ENCODE measurements at places on chromosomes 2 and 18.
A peak's percentile ranks its signal among the peaks of the same experiment; 100 is the strongest.

- DNase-seq = no peak
Observed at GRCh38 chr18:44107187-44107586, 573.5 kb upstream of the SETBP1 start.

DNA sequence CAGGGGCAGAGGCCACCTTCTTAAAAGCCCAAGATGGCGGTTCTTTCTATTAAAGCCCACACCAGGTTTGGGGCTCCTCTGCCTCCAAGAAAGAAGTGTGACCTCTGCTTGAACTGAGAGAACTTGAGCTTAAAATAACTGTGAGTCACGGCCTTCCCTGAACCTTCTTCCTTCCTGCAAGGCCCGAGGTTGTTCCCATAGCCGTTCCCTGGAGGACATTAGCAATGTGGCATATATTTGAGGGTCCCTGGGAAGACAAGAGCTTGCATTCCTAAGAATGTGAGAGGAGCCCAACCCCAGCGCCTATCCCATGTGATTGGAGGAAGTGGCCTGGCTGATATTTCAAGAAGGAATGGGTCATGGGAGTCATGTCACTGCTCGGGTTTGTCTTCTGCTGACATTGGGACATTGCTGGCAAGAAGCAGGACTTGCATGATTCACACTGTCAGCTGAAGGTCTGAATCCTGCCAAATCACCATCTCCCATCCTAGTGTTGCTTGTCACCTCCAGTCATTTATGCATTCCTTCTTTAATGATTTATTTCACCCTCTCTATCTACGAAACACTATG lies 168.1 kb downstream of the TRIB2 start:
- DNase-seq = no peak

GRCh38 chr2:100571668-100572067 lies 8.9 kb downstream of the PDCL3 start:
- no peak for DNase-seq

DNA sequence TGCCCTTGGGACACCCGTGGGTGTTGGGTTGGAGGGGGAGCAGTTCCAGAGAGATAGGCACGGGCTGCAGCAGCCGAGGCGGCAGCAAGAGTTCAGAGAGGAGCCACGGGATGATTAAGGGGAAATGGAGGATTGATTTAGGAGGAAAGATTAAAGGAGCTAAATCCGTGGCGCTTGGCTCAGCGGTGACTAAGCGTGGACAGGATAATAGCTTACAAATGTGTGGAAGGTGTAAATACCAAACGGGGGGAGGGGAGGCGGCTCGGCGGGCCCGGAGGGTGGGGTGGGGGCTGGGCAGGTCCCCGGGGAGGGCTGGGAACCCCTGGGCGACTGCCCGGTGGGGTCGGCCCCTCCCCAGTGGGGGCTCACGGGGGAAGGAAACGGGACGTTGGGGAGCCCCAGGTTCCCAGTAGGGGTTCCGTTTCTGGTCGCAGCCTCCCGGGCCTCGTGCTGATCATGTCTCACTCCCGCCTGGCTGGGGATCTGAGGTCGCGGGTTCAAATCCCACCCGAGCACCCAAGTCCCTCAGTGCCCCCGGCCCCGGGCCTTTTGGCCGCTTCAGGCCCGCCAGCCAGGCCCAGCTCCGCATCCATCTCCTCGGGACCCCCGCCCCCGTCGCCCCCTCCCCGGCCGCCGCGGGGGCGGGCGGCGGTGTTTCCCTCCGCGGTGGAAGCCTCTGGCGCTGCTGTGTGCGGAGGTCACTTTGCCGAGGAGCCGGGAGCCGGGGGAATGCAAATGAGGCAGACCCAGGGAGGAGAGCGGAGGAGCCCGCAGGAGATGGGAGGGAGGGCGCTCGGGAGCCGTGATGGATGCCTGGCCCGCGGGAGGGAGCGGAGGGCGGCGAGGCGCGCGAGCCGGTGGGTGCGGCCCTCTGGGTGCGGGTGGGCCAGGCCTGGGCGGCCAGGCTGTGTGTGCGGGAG lies 8.1 kb downstream of the ASIC4 start:
- peak; percentile 87 for DNase-seq

GRCh38 chr2:7813541-7814292 lies 868.1 kb upstream of the ID2 start:
- DNase-seq = no peak

DNA sequence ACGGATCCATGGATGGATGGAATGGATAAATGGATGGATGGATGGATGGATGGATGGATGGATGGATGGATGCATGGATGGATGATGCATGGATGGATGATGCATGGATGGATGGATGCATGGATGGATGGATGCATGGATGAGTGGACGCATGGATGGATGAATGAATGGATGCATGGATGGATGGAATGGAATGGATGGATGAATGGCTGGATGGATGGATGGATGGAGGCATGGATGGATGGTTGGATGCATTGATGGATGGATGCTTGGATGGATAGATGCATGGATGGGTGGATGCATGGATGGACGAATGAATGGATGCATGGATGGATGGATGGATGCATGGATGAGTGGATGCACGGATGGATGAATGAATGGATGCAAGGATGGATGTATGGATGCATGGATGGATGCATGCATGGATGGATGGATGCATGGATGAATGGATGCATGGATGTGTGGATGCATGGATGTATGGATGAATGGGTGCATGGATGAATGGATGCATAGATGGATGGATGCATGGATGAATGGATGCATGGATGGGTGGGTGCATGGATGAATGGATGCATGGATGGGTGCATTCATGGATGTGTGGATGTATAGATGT lies 209.2 kb downstream of the ALPK2 start:
- no peak for DNase-seq

GRCh38 chr2:60499651-60500265 lies 53.7 kb downstream of the BCL11A start:
- DNase-seq = no peak

DNA sequence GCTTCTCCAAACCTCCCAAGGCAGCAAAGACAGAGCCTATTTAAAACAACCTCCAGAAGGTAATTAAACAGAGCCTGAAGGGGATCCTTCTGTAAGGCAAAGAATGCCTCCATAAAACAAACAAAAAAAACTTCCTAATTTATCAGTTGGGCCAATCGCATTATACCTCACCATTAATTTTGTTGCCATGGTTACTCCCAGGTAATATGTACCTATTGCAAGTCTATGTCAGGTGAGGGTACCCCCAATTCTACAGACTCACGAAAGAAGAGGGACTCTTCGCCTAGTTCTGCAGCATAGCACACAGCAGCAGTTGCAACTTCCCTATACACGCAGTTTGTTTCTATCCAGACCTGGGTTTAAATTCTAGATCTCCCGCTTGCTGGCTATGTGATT lies 38.8 kb downstream of the SFXN5 start:
- no peak for DNase-seq

DNA sequence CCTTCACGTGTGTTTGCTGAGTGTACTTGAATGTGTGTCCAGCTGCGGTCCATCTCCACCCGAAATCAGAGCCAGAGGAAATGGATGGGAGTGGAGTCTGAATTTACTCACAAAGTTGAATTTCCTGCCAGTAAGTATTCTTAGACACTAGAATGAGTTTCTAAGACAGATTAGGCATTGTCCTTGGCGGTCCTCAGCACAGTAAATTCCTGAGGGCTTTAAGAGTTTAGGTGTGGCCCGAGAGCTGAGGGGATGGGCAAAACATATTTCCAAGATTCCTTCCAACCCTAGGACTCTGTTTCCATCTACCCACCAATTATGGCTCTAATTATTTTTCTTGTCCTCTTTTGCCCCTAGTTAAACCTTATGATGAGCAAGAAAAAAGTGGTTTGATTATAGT lies 90.3 kb upstream of the PHLPP1 start:
- no peak for DNase-seq

- DNase-seq = no peak
Observed at GRCh38 chr18:26456070-26456491, 92.3 kb downstream of the KCTD1 start.

DNA sequence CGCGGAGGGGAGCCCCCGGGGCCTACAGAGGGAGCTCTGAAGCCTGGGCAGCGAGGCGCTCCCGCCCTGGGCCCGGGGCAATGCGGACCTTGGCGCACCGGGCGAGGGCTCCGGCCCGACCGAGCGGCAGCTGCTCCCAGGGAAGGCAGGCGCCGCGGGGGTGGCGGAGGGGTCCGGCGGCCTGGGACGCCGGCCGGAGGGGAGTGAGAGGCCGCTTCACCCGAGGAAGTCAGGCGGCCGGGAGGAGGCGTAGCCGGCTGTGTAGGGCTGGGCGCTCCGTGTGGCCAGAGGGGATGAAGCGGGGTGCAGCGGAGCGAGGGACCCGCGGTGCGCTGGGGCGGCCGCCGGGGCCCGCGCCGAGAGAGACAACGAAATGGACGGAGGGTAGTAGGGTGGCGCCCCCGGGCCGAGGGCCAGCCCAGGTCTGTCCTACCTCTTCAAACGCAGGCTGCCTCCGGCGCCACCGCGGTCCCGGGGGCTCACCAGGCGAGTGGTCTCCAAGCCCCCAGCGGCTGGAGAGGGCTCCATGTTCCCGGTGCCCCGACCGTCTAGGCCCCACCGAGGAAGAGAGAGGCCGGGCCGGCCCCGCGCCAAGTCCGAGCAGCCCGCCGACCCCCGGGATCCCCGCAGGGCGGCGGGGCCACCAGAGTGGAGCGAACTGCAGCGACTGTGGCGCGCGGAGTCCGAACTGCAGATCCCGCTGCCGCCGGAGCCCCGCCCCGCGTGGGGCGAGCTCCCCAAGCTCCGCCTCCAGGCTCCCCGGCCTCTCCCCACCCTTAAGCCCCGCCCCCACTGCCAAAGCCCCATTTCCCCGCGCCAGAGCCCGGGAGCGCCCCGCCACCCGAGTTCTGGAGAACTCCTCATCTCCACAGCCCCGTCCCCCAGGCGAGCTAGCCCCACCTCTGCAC lies at the start of gene SLC30A3:
Gene SLC30A3 (minus strand): TSS at position 669 of the 908 bp plus-strand sequence. CDS start 141 bp downstream, at position 528.
- DNase-seq = peak; percentile 67

GRCh38 chr2:152097801-152098495 lies 896 bp downstream of the CACNB4 start:
- peak; percentile 72 for DNase-seq

- DNase-seq = no peak
Observed at GRCh38 chr18:4134700-4135099, 320.4 kb downstream of the DLGAP1 start.

- no peak for DNase-seq
Observed at GRCh38 chr2:76748581-76749296, 773.4 kb downstream of the LRRTM4 start.

DNA sequence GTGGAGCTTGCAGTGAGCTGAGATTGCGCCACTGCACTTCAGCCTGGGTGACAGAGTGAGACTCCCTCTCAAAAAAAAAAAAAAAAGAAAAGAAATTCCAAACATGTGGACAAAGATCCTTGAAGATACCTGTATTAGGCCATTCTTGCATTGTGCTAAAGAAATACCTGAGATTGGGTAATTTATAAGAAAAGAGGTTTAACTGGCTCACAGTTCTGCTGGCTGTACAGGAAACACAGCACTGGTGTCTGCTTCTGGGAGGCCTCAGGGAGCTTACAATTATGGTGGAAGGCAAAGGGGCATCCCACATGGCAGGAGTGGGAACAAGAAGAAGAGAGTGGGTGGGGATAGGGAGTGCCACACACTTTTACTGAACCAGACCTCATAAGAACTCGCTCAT lies 140.1 kb downstream of the SS18 start:
- DNase-seq = no peak

GRCh38 chr2:134283661-134284060 lies 29.8 kb downstream of the MGAT5 start:
- no peak for DNase-seq

- no peak for DNase-seq
Observed at GRCh38 chr2:109613081-109613921, 465 bp downstream of the SEPTIN10 start.

- peak; percentile 33 for DNase-seq
Observed at GRCh38 chr2:239671916-239672849, 271.4 kb upstream of the HDAC4 start.

DNA sequence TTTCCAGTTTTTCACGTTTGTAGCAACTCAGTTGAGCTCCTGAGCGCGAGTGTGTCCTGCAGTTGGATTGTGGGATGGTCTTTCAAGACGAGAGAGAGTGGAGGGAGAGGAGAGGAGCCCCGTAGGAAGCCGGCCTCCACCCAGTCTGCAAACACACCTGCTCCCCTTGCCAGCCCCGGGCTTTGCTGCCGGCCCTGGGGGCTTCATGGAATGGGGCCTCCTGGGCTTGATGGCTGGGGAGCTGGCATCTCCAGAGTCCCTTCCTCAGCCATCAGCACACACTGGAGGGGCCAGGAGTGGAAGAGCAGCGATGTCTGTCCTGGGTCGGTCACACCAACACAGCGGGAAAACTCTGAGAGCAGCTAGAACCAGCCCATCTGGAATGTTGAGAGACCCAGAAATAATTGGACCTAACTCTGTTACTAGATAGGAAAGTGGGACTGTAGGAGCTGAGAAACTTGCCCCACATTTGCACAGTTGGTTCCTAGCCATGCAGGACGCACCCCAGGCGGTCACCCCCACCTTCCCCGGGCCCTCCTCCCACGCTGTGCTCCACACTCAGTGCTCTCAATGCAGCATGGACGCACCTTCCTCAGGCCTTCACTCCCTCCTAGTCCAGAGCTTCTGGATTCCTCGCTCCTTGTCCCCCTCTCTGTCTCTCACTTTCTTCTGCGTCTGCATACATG lies 69.6 kb downstream of the PTGR3 start:
- no peak for DNase-seq

DNA sequence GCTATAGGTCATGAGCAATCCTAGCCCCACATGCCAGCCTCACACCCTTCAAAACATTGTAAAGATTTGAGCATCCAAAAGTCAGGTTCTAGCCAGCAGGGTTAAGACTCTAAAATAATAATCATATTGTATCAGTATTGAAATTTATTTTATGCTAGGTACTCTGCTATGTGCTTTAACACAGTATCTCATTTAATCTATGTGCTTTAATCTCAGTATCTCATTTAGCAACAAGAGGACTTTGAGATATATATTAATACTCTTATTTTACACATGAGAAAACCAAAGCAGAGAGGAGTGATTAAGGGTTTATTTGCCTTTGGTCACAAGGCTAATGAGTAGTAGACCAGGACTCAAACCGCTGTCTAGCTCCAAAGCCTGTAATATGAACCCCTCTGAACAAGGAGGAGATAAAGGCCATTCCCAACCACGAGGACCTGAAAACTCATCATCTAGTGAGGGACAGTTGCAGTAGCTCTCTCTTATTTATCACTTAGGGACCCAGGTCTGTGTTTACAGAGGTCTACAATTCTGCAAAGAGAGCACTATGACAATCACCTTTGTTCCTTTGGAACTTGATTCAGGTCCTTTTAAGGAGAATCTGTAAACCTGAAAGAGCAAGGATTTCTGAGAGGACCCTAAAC lies 116.5 kb upstream of the SERTAD2 start:
- DNase-seq = no peak

DNA sequence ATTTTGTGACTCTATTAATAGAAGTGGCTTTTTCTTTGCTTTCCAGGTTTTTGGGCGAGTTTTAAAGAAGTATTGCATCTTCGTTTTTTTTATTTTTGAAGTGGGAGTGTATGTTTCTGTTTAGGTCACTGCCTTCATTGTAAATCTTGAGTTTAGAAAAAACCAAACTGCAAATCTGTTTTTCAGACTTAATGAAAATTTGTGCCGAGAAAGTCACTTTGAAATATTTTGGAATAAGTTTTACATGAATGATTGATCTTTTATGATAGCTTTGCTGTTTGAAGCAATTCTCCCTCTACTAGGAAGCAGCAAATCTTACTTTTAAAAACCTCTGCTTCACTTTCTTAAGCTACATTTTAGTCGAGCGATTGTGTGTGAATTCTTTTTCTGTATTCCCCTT lies 2.2 kb downstream of the SMAD4 start:
- no peak for DNase-seq

GRCh38 chr2:204293884-204294747 lies 251.2 kb upstream of the PARD3B start:
- peak; percentile 49 for DNase-seq

Data from ecto neural progenitor cell (in vitro differentiated cells).